ENCODE measurements at places on chromosomes 5 and 9.

DNA sequence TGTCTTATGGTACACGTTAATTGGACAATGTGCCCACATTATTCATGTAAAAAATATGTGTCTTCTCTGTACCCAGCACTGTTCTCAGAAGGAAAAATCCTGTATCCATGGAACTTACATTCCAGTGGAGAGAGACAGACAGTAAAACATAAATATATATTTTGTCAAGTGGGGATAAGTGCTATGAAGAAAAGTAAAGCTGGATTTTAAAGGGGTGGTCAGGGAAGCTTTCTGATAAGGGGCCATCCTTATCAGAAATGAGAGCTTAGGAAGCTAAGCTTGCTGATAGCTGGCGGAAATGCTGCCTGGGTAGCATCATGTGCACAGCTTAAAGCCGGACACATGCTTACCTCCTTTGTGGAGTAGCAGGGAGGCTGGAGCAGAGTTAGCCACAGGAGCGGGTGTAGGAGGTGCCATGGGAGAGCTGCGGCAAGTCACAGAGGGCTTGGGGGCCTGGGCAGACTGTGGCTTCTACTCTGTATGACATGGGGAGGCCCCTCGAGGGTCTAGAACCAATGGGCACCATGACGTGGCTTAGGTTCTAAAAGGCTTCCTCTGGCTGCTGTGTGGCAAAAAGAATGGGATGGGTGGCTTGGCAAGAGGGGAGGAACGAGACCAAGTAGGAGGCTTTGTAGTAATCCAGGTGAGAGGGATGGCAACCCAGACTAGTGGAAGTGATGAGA is 141.7 kb downstream of the FGF1 start:
- DNase-seq: no peak

GRCh38 chr5:78634634-78635033 is 13.9 kb downstream of the LHFPL2 start:
- DNase-seq: no peak

DNA sequence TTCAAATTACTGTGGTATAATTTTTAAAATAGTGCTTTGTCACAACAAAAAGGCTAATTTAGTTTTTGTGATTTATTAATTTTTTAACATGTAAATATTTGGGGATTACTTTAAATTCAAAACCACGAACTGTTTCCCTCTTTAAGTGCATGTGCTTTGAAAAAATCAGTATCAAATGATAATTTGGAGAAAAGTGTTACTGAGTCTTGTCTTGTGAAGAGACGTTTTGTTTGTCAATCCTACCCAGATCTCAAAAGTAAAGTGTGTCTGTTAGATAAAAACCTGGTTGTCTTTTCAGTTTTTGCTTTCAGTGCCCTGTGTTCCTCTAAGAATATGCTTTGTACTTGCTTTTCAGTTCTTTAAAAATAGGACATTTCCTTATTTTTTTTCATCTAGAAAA is 7.7 kb downstream of the ZSWIM6 start:
- no peak for DNase-seq

- no peak for DNase-seq
These were observed 1709.6 kb upstream of the WWC1 start for GRCh38 chr5:166581826-166582225.

DNA sequence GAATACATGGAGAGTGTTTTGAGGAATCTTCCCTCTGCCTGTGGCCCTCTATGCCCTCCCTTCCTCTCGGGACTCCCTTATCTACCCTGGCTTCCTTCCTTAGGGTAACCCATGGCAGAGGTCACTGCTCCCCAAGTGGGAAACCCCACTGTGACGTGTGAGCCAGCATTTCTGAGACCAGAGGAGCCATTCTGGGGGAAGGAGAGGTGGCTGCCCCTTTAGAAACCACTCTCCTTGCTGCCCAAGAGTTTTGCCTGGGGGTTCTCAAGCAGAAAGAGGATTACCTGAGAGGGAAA is 23.1 kb downstream of the CCNJL start:
- no peak for DNase-seq

DNA sequence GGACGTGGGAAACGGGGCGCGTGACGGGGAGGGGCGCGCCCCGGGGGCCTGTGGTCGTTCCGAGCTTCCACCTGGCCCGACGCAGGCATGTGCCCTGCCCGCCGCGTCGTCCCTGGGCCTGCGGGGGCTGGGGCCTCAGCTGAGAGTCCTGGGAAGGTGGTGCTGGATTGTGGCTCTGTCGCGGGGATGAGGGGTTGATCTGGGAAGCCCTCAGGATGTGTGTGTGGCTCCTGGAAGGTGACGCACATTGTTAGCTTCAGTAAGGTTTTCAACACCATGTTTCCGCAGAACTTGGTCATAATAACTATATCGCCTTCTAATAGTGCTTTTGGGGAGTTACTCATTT is 589.1 kb downstream of the MTRR start:
- no peak for DNase-seq

GRCh38 chr5:42620579-42621216 is 135.9 kb upstream of the CCDC152 start:
- DNase-seq: no peak

GRCh38 chr5:43592363-43592762 is 10.6 kb upstream of the NNT start:
- DNase-seq: no peak

DNA sequence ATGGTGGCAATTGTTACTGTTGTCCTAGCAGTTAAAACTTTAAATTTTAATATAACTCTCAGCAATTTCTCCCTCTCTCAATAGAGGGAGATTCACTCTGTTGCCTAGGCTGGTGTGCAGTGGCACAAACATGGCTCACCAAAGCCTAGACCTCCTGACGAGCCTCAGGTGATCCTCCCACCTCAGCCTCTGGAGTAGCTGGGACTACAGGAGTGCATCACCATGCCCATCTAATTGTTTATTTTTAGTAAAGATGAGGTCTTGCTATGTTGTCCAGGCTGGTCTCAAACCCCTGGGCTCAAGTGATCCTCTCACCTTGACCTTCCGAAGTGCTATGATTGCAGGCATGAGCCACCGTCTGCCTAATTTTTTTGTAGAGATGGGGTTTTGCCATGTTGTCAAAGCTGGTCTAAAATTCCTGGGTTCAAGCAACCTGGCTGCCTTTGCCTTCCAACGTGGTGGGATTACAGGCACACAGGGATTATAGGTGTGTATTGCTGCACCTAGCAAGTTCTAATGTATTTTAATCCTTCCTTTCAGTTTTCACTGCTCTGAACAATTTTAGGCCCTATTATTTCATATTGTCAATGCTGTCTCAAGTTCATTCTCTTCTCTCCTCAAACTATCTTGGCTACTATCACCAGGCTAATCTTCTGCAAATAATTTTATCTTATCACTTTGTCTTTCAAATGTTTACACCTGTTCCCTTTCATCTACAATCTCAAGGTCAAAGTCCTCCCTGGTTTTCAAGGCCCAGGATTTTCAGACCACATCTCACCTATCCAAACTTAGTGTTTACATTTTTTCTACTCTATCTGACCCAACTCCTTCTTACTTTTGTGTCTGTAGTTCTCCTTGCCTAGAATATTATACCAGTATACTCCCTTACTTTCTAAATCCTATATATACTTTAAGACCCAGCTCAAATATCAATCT is 18.9 kb downstream of the ALDH1A1 start:
- DNase-seq: no peak

- DNase-seq: peak; percentile 81
These were observed 172.6 kb downstream of the RGS3 start for GRCh38 chr9:113636165-113636564.

- no peak for DNase-seq
These were observed 112.5 kb downstream of the EBF1 start for GRCh38 chr5:158987231-158987630.

DNA sequence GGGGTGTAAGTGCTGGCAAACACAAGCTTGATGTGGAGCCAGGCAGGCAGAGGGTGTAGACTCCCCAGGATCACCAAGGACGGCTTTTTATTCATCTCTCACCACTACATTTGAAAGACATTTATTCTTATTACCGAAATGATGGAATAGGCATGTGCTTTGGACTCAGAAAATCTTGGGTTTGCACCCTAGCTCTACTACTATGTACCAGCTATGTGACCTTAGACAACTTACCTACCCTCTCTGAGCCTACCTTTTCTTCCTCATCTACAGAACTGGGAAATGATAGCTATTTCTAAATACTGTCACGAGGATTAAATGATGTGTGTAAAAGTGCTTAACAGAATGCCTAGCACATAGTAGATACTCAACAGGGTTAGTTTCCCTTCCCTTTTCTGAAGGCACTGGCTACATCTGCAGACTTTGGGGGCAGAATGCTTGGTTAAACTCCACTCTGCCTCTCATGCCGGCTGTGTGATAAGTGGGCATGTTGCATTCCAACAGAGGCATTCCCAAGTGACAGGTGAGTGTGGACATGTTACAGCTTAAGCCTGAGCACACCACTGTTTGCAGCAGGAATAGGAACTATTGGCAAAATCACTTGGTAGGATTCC is 94.8 kb downstream of the SLC1A3 start:
- DNase-seq: no peak

DNA sequence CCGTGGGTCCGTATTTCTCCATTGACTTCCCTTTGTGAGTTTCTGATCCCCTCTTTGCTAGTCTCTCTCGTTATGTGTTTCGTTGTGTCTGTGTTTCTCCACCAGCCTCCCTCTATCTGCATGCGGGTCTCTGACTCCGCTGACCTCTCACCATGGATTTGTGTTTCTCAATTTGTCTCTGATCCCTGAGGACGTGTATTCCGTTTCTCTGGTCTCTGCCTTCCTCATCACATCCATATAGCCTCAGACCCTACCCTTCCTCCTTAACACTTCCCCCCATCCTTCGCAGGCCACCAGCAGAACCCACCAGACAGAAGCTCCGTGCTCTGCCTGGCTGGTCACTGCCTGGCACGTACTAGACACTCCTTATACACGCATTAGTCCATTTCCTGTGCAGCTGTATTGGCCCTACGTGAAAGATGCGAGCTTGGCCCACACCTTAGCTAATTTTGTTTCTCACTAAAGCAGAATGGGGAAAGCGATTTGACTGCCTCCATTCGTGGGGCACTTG is 631 bp downstream of the B4GALT7 start:
- DNase-seq: no peak

GRCh38 chr5:154858972-154859871 is 795 bp downstream of the CNOT8 start:
- no peak for DNase-seq

- DNase-seq: no peak
These were observed 16.9 kb downstream of the BASP1 start for GRCh38 chr5:17234374-17234773.

- no peak for DNase-seq
These were observed 293.1 kb upstream of the CDH6 start for GRCh38 chr5:30900367-30900766.

DNA sequence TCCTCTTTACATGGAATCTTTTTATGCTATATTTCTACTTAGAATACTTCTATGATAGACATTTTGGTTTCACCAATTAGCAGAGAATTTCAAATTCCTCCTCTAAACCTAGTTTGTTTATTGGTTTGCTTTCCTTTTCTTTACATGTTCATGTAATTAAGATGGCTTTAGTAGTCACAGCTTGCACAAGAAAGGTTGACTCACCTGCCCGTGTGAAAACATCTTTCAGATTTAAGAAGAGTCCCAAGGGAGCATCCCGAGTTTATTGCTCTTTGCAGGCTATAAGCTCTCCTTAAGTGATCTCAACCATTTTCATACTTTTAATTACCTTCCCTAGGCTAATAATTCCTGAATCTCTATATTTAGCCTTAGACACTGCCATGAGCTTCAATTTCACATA is 28.9 kb downstream of the TYRP1 start:
- DNase-seq: no peak

- DNase-seq: no peak
These were observed 43.3 kb downstream of the ANKRD33B start for GRCh38 chr5:10607023-10607665.

- no peak for DNase-seq
These were observed 102.9 kb downstream of the FRMD3 start for GRCh38 chr9:83435301-83435700.

- DNase-seq: no peak
These were observed 5.8 kb downstream of the FPGS start for GRCh38 chr9:127808347-127809001.

GRCh38 chr9:135332516-135332915 is 147.1 kb upstream of the PPP1R26 start:
- DNase-seq: no peak

DNA sequence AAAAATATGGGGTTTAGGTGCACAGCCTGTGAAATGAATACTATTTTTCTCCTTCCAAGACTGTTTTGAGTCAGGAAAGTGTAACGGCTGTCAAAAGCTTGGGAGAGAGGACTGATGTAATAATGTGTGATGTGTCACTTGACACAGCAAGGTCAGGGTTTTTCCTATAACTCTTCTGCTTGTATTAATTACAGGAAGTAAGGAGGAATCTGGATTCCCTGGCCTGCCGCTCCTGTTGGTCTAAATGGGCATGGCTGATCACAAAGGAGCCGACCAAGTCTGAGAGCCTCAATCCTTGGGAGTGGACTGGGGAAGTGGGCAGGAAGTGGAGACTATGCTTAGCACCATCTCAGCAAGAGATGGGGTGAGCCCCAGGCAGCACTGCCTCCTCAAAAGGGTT is 16.7 kb upstream of the SLC28A3 start:
- no peak for DNase-seq

DNA sequence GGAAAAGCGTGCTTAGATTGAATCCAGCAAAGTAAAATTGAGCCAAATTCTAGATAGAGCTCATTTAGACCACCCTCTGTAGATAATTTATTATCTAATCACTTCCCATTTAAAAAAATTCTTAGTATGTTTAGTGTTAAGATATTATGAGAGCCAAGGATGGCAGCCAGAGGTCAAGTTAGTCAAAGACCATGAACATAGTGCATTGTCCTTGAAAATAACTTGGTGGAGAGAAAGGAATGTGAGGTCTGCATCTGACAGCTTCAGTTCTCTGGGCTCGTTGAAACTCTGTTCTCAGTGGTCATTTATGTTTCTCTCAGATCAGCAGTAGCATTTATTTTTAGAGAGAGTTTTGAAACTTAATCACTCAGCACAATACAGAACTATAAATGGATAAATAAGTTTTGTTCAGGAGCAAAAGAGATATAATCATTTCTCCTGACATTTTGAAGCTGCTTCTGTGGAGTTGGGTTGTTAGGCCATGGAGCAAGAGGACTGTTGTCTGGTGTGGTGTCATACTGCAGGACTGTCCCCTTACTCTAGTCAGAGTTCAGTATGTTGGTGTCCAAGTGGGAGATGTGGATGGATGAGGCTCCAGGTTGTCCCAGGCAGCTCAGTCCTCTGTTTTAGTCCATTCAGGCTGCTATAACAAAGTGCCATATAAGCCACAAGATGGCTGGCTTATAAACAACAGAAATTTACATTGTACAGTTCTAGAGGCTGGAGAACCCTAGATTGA is 337.7 kb downstream of the FBXL7 start:
- DNase-seq: no peak

Measured in right hindlimb (tissue), 1 donor.